ENCODE measurements at places on chromosomes 1 and 21.

- DNase-seq: no peak
Observed at GRCh38 chr1:235024711-235025421, 103.8 kb downstream of the TOMM20 start.

- DNase-seq: no peak
Observed at GRCh38 chr21:41010101-41010435, 157.9 kb upstream of the BACE2 start.

DNA sequence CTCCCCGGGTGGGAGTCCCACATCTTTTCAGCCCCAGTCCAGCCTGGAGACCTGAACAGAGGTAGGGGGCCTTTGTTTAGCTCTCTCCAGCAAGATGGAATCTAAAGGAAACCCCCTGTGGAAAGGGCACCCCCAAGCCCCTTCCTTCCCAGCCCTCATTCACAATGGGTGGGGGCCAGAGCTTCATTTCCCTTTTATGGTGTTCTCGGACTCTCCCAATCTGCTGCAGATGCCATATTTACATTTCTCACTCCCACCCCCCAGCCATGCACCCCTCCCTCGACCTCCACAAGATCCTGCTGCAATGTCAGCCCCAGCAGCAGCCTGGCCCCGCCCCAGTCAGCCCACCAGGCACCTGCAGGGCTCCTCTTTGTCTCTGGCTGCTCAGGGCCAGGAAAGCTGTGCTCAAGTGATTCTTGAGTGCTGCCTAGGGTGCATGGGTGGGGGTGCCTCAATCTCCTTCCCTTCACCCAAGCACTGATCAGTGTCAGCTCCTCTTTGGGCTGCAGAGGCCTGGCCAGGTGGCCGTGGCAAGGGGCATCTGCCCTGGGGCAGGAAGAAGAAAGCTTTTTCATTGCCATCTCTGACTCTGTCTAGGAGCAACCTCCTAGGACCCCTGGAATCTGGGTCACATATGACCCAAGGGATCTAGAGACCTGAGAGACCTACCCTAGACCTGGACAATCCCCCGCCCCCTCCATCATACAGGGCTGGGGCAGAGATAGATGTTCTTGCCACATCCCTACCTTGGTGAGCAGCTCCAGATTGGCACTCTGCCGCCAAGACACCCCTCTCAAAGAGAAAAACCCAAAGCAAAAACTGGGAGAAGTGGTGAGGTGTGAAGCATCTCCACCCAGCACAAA lies 1.7 kb downstream of the KIF21B start:
- DNase-seq: no peak

GRCh38 chr1:200673952-200674823 lies 4.5 kb upstream of the DDX59 start:
- no peak for DNase-seq

- no peak for DNase-seq
Observed at GRCh38 chr1:5522531-5523145, 469.6 kb downstream of the NPHP4 start.
